Right lobe of liver (tissue), 6 donors: ENCODE measurements at places on chromosomes 4 and X. TPM values are rescaled to one million over a fixed set of nuclear protein-coding genes. Genes with fewer than 3 reads are reported as not detected.

GRCh38 chrX:35711281-35711680 is 86.9 kb upstream of the MAGEB16 start:
- DNase-seq: no peak

GRCh38 chr4:39814403-39815185 is 116.7 kb downstream of the UBE2K start:
- no peak for DNase-seq

DNA sequence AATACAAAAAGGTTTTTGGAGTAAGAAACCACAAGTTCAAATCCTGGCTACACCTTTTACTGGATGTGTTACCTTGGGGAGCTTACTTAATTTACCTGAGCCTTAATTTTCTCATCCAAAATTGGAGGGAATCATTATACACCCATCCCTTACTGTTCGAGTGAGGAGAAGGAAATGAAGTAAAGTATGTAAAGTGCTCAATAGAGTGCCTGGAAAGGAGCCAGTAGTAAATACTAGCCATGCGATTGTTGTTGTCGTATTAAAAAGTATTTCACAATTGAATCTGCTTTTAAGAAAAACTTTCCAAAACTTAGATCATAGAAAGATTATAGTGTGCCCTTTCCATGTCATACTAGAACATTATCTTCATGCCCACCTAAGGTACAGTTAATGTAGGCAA is 124.5 kb downstream of the ATXN3L start:
- DNase-seq: no peak

Gene ZFP42
- total RNA-seq: not detected

- DNase-seq: no peak
Observed at GRCh38 chrX:108353452-108353851, 84.8 kb downstream of the COL4A6 start.

Gene NALF2
- 0.18 TPM for total RNA-seq

Gene CXCL9
- 2.6 TPM for total RNA-seq

DNA sequence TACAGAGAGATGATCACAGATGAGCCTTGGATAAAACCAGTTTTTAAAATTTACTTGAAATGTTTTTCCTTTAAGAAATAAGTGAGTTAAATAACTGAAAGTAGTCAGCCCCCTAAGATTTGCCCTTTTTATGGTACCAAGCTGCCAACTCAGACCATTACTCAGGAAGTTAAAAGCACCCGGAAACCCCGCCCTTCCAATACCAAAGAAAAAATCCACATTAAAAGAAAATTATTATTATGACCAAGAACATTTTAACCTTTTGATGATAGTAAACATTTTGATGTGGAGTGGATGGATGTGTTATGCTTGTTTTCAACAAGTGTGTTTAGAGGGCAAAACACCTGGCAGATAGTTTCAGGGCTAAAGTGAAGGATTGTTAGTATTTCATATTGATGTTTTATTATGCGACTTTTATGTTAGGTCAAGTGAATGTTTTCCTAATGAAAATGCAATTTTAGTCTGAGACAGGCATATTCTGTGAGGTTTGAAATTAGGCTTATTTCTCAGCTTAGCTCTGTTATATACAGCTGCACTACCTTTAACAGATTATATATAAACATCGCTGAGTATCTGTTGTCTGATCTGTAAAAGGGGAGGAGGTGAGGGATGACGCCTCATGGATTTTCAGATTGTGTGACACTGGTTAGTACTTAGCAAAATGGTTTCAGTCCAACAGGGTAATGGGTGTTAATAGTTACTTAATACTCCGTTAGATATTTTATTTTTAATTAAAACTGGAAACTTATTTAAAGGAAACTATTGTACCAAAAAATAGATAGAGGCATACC is 89.0 kb downstream of the KDM6A start:
- no peak for DNase-seq

Gene TMEM255A
- 0.25 TPM for total RNA-seq

GRCh38 chrX:153650959-153651358 is 4.0 kb downstream of the DUSP9 start:
- peak; percentile 31 for DNase-seq
